Small intestine (tissue), 16 donors: ENCODE measurements at places on chromosomes 16 and 17. TPM values are rescaled to one million over a fixed set of nuclear protein-coding genes. Genes with fewer than 3 reads are reported as not detected.

Gene TVP23B
- 23.5 TPM for polyA plus RNA-seq

Gene SNAI3
- polyA plus RNA-seq, result 0.72 TPM

Gene GOSR2
- 80.1 TPM for polyA plus RNA-seq

Gene FGF11
- not detected for polyA plus RNA-seq

DNA sequence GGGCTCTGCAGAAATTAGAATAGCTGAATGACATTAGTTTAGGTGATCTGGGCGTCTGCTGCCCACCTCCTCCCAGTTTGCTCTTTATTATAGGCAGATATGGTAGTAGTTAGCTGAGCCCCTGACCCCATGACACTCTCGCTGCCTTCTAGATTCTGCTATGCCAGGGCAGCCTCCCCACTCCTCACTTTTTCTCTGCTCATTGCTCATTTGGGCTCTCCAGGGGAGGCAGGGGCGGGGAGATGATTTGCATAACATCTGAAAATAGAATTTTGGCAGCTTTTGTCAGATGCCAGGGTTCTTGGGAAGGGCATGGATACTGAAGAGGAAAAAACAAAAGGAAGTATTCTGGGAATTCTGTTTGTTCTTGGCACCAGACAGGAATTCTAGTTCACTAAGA is 78.0 kb upstream of the GAS7 start:
- no peak for DNase-seq

GRCh38 chr17:70795620-70796019 is 626.3 kb downstream of the KCNJ2 start:
- DNase-seq, result no peak
